Hematopoietic multipotent progenitor cell treated with erythropoietin and hydrocortisone succinate and interleukin-3 and kit ligand, for 4 days (in vitro differentiated cells): ENCODE measurements at places on chromosomes 4 and X.

- no peak for DNase-seq
Observed at GRCh38 chr4:80814266-80814665, 216.2 kb upstream of the BMP3 start.

DNA sequence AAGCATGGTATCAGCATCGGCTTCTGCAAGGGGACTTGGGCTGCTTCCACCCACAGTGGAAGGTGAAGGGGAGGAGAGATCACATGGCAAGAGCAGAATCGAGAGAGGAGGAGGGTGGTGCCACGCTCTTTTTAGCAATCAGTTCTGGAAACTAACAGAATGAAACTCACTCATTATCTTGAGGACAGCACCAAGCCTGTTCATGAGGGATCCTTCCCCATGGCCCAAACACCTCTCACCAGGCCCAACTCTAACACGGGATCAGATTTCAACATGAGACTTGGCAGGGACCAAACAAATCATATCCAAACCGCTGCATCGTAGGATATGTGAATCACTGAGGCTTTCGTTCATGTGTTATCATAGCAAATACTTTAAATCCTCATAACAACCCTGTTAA lies 125.5 kb downstream of the GPC3 start:
- no peak for DNase-seq

- DNase-seq: no peak
Observed at GRCh38 chrX:17511556-17511955, 136.6 kb downstream of the NHS start.

- DNase-seq: no peak
Observed at GRCh38 chrX:151697522-151697921, 2.3 kb downstream of the PRRG3 start.

- no peak for DNase-seq
Observed at GRCh38 chrX:150768132-150768485, 74.9 kb downstream of the MTMR1 start.

DNA sequence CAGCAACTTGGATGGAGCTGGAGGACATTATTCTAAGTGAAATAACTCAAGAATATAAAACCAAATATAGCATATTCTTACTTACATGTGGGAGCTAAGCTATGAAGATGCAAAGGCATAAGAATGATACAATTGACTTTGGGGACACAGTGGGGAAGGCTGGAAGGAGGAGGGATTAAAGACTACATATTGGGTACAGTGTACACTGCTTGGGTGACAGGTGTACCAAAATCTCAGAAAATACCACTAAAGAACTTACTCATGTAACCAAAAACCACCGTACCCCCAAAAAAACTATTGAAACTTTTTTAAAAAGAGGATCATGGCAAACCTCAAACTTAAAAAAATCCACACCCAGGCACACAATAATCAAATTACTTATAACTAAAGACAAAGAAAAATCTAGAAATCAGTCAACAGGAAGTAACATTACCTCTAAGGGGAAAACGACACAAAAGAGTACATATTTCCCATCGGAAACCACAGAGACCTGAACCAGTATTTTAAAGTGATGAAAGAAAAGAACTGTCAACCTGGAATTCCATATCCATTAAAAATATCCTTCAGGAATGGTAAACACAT lies 241.8 kb downstream of the PRDM5 start:
- no peak for DNase-seq

DNA sequence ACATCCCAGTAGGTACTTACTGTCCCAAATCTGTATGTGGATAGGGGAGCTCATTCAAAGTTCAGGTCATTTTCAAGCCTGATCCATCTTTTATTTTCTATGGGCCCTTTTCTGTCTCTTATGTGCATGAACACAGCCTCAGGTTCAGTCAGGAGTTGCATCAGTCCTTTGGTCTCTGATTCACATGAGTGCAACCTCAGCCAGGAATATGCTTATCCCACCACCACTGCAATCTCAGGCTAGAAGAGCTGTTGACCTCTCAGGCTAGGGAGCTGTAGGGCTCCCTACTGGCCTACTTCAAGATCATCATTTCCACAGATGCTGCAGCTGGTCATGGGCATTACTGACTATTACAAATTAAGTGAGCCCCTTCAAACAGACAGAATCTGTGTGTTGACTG lies 27.2 kb downstream of the AASDH start:
- no peak for DNase-seq

GRCh38 chr4:3074846-3075651 lies 568 bp downstream of the HTT start:
- peak; percentile 87 for DNase-seq

GRCh38 chr4:86032476-86033022 lies 327.3 kb downstream of the MAPK10 start:
- peak; percentile 46 for DNase-seq

DNA sequence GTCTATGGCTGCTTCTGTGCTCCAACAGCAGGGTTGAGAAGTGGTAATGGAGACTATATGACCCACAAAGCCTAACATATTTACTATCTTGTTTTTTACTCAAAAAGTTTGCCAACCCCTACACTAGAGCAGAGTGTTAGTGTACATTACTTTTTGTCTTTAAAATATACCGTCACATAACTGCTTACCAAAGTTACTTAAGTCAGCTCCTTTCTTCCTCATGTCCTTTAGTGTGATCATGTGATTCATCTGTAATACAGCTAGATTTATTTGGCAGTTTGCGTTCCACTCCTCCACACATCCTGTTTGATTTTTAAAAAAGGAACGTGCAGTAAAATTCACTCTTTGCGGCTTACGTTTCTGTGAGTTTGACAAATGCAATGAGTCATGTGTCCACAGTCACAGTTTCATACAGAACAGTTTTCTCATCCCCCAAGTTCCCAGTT lies 162.4 kb upstream of the GPRIN3 start:
- peak; percentile 85 for DNase-seq

DNA sequence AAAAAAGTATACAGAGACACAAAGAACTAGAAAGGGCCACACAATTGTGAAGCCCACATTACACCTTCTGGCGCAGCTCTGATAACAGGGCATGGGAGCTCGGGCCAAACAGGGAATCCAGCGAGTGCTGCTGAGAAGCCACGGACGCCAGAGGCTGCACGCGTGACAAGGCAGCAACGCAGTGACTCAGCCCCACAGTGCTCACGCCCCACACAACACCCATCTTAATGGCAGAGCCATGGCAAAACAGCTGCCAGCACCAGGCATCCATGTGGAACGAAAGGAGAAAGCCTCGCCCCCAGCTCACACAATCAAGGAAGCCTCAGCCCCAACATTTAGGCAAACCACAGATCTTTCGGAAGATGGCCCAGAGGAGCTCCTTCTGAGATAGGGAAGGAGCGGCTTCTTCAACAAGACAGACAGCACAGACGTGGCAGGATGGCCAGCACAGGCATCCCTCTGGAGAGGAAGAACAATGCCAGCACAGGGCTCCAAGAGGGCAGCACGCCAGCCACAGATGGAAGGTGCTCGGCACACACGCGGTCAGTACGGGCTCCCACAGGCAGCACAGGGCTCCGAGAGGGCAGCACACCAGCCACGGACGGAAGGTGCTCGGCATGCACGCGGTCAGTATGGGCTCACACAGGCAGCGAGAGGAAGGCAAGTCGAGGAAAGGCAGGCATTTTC lies 33.1 kb downstream of the GAK start:
- DNase-seq: no peak

- DNase-seq: no peak
Observed at GRCh38 chr4:1155314-1155713, 17.1 kb downstream of the SPON2 start.

- peak; percentile 80 for DNase-seq
Observed at GRCh38 chr4:5051278-5052203, at the start of gene STK32B. Gene STK32B, plus strand, starts transcription at chr4:5051480.

GRCh38 chr4:5730993-5731990 lies 20.3 kb downstream of the EVC start:
- DNase-seq: no peak

DNA sequence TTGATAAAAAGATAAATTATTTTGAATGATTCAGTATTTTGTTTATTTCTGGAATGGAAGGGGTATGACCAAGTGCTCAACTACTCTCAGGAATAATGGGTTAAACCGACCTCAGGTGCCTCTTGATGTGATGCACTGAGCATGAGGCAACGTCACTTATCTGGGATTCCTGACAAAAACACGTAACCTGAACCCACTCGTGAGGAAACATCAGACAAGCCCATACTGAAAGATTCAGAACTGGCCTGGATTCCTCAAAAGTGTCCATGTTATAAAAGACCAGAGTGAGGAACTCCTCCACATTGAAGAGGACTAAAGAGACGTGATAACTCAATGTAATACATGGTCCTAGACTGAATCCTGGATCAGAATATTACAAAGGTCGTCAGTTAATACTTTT lies 144.0 kb downstream of the FNIP2 start:
- DNase-seq: no peak

GRCh38 chr4:42362591-42362990 lies 34.7 kb upstream of the SHISA3 start:
- no peak for DNase-seq

- DNase-seq: no peak
Observed at GRCh38 chrX:50111742-50112141, 89.1 kb downstream of the AKAP4 start.

DNA sequence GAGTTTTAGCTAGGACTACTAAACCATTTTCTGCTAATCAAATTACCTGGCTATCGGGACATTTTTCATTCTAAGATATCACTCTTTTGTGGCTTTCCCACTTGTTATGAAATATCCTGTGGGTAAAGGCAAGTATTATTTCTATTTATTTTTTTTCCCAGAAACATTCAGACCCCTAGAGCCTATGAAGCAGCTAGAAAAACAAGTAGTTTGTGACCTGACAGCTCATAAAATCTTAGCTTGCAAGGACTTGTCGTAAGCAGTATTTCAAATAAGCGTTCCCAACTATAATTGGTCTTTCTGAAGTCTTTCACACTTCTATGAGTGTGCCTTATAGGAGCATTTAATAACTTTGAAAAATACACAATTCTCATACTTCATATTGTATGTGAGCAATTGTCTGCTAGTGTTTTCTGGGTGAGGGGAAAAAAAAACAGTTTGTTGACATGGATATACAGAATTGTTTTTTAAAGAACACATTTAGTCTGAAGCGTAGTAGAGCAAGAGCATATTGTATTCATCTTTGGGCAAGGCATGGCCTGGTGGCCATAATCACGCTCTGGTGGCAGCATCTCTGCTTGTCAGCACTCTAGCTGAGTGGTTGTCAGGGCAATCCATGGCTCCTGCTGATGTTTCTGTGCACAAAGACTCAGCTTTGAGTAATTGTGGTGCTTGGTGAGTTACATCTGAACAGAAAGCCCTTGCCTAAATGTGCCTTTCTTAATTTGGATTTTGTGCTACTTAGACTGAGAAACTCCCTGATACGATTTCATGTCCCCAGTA lies 2.6 kb downstream of the MCUB start:
- no peak for DNase-seq

DNA sequence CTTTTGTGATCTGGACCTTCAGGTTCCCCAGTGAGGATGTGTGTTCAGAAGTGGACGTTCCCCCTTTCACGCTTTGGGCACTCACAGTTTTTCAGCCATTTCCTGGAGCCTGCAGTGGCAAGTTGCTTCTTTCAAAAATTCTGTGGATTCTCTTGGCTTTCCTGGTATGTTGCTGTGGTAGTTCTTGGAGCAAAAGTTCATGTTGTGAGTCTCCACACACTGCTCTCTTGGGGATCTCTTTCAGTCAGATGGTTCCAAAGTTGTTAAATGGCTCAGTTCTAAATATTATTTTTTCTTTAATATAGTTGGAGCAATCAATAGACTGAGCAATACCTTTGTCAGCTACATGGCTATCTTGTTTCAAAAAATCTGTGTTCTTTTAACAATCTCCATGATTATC lies 28.5 kb upstream of the BANK1 start:
- no peak for DNase-seq

DNA sequence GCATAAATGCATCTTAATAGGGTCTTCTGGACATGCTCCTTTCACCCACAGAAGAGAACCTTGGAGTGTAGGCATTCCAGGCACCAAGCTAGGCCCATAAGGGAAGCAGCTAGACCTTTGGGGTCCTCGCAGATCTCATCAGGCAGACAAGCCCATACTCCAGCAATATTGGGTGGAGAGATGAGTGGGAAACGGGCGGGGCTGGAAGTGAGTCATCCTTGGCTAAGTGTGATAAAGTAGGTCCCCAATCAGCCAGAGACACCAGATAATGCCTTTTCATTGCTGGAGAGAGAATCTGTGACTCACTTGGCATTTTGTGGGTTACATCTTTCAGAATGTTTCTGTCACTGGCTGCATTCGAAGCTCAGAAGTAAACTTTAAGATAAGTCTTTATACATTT lies 133.3 kb upstream of the MBNL3 start:
- DNase-seq: peak; percentile 88

GRCh38 chr4:15893962-15894361 lies 44.6 kb downstream of the FGFBP1 start:
- DNase-seq: no peak

DNA sequence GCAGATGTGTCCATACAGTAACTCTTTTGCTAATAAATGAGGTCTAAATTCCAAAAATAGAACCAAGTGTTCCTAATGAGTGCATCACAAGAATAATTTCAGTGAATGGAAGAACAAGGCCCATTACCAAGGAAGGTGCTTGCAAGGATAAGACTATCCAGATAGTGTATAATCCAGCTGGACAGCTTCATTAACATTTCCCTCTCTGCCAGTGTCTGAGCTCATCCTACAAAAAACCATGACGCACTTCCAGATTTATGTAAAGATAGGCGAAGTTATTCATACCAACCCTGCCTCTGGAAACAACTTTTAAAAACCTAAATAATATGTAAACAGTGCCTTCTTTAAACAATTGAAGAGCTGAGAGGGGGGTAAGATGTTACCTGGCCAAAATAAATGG lies 177.9 kb upstream of the STK26 start:
- no peak for DNase-seq

GRCh38 chr4:20043991-20044390 lies 207.7 kb upstream of the SLIT2 start:
- no peak for DNase-seq

DNA sequence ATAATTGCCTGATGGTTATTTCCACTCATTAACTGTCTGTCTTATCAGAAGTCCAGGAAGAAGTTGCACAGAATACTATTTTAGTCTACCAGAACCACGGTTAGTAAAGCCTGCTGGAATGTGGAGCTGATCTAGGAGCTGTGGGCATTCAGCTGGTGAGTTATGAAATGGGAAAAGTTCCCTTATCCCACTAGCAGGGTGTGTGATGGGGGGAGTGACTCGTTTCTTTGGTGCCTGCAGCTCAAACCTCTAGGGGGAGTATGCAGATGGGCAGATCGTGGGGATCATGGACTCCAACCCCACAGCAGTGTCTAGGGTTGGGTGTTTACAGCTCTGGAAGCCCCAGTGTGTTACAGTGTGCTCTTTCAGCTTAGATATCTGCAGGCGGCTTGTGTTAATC lies 305.7 kb upstream of the BOD1L1 start:
- peak; percentile 10 for DNase-seq
